ENCODE measurements at places on chromosomes 1 and 21.

- DNase-seq, result no peak
Observed at GRCh38 chr1:232474826-232475225, 155.1 kb downstream of the SIPA1L2 start.

- no peak for DNase-seq
Observed at GRCh38 chr1:220410611-220411010, 117.3 kb upstream of the MARK1 start.

DNA sequence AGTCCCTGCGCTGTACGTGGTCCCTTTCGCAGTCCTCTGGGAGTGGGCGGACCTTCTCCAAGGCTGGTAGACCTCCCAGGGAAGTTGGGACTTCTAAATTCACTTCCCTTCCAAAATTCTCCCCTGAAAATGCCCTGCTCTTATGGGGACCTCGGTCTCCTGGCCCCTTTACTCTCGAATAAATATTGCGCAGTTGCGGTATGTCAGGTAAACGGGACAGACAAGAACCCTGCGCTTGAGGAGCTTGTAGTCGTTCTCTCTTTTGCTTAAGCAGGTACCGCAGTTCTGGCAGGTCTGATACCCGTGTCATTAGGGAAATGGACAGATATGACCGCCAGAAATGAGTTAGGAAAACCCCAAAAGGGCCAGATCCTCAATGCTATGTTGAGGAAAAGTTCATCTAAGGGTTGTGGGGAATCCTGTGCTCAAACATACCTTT, 561 bp downstream of the KIF2C start:
- no peak for DNase-seq

DNA sequence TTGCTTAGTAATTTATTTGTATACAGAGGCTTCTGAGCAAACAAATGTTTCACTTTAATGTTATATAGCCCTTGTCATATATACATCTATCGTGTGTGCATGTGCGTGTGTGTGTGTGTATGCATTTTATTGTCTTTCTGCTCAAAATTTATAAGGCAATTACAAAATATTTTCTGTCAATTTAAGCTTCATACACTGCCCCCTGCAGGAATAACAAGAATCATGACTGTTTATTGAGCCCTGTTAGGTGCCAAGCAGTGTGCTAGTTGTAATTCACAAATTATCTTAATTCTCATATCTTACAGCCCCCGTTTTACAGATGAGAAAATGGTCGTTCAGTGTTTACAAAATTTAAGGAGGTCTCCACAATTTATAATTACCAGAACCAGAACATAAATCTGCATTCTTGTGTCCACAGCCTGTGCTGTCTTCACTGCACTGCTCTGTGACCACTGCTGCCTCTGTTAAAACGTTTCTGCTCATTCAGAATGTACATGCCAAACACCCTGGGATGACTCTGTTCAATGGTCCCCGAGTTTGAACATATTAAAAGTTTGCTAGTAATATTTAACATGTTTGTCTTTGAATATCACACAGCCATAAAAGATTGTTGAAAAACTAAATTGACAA, 181.3 kb downstream of the ATP6V1G3 start:
- DNase-seq, result no peak

DNA sequence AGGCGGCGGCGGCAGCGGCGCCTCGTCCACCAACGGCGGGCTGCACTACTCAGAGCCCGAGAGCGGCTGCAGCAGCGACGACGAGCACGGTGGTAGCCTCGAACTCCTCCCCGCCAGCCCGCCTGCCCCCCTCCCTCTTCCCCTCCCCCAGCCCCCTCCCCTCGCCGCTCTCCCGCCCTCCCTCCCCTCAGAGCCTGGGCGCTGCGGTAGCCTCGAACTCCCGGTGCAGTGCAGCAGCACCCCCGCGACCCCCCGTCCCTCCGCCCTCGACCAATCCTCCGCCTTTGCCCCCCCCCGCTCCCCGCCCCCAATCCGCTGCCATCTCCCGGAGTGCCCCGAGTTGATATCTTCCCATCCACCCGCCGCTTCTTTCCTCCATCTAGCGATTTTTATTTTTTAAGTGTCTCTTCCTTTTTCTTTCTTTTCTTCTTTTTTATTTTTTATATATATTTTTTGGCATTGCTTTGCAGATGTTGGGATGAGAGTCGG, 516 bp downstream of the RCOR3 start:
- no peak for DNase-seq

DNA sequence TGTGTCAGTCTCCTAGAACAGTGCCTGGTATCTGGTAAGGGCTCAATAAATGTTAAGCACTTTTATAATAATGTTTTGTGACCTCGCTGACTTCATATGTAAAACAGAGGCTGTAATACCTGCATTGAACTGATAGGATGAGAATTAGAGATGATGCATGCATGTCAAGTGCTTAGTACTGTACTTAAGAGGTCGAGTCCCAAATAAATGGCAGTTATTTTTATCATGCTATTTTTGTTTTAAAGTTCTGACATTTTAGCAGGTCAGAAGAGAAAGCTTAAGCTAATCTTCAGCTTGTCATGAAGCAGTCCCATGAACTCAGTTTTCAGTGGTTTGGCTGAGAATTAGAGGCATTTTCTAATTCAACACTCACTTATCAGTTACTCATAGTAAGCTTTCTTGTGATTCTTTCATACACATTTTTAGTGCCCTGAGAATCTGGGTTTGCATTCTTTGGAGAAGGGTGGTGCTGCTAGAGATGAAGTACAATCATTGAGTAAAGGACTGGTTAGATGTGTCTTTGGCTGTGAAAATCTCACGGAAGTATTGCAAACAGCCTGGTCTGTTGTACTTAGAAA, 75.7 kb upstream of the RAVER2 start:
- DNase-seq, result no peak

DNA sequence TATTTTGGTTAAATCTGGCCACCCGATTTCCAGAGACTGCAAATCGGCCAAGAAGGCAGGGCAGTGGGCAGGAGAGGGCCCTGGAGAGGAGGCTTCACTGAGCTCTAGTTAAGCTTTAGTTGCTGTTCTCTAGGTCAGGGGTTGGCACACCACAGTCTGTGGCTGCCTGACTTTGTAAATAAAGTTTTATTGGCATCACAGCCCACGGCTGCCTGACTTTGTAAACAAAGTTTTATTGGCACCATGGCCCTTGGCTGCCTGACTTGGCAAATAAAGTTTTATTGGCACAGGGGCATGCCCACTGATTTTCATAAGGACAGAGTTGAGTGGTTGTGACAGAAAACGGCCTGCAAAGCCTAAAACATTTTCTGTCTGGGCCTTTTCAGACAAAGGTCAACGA, 19.7 kb downstream of the AJAP1 start:
- no peak for DNase-seq

DNA sequence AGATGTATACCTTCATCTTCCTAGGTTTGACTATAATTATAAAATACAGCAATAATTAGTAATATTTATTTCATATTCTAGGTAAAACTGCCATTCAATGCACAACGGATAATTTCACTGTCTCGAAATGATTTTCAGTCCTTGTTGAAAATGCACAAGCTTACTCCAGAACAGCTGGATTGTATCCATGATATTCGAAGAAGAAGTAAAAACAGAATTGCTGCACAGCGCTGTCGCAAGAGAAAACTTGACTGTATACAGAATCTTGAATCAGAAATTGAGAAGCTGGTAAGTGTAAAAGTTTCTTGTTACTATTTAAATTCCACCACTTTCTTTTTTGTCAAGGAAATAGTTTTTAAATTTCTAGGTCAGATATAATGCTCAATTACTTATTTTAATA, 30.7 kb downstream of the BACH1 start:
- DNase-seq, result no peak

GRCh38 chr1:235781807-235782206, 84.9 kb downstream of the LYST start:
- no peak for DNase-seq

DNA sequence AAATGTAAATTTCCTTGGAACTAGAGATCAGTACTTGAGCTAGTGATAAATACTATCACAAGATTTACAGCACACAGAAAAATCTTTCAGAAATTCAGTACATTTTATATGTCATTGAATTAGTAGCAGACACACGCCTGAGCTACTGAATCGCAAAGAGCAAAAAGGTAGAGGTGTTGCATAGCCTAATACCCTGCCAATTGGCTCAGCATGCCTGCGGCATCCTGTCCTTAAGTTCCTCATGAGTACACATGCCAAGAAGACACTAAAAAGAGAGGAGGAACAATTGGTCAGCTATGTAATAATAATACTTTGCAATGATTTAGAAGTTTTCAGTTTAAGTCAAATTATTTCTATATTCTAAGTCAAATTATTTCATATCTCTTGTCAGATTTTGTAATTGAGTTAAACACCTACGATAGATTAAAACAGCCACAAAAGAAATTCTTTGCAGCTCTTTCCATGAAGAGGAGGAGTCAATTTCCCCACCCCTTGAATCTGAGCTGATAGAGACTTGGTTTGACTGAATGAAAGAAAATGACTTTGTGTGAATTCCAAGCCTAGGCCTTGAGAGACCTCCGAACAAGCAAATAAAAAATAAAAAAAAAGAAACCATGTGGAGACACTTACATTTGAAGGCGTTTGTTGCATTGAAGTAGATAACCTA, 36.2 kb upstream of the PKN2 start:
- no peak for DNase-seq

DNA sequence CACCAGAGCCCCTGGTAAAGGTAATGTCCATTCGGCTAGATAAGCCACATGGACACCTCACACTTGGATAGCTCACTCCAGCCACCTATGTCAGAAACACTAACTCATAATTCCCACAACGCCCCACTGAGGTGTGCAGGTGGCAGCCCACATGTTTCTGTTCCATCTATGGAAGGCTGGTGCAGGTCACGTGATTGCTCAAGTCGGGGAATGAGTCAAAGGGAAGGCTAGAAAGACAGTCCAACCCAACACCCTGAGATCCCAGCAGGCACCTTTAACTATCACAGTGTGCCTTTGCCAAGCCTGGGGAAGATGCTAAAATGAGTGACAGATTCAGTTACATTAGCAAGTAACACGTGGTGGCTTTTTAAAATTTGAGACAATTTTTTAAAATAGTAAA, 45.3 kb upstream of the KCNE1 start:
- DNase-seq, result no peak

- DNase-seq, result no peak
Observed at GRCh38 chr1:119209061-119209460, 68.6 kb upstream of the WARS2 start.

DNA sequence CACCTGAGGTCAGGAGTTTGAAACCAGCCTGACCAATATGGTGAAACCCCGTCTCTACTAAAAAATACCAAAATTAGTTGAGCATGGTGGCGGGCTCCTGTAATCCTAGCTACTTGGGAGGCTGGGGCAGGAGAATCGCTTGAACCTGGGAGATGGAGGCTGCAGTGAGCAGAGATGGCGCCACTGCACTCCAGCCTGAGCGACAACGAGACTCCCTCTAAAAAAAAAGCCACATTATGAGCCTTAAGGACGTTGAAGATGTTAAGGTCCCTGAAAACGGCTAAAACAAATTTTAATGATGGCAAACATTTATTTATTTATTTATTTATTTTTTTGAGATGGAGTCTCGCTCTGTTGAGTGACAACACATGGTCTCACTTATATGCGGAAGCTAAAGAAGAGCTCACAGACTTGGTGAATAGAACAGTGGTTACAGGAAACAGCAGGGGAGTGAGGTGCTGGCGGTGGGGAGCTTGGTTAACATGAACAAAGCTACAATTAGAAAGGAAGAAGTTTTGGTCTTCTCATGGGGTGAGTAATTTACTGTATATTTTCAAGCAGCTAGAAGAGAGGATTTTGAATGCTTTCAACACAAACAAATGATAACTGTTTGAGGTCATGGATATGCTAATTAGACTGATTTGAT, 47.1 kb downstream of the TCP10L start:
- DNase-seq, result no peak
